Hepatocyte (in vitro differentiated cells): ENCODE measurements at places on chromosomes 5 and 9. TPM values are rescaled to one million over a fixed set of nuclear protein-coding genes. Genes with fewer than 3 reads are reported as not detected.
A peak's percentile ranks its signal among the peaks of the same experiment; 100 is the strongest.

GRCh38 chr5:167639273-167639672 is 652.2 kb upstream of the WWC1 start:
- no peak for DNase-seq

GRCh38 chr5:179967489-179967888 is 59.8 kb upstream of the TBC1D9B start:
- peak; percentile 49 for DNase-seq

DNA sequence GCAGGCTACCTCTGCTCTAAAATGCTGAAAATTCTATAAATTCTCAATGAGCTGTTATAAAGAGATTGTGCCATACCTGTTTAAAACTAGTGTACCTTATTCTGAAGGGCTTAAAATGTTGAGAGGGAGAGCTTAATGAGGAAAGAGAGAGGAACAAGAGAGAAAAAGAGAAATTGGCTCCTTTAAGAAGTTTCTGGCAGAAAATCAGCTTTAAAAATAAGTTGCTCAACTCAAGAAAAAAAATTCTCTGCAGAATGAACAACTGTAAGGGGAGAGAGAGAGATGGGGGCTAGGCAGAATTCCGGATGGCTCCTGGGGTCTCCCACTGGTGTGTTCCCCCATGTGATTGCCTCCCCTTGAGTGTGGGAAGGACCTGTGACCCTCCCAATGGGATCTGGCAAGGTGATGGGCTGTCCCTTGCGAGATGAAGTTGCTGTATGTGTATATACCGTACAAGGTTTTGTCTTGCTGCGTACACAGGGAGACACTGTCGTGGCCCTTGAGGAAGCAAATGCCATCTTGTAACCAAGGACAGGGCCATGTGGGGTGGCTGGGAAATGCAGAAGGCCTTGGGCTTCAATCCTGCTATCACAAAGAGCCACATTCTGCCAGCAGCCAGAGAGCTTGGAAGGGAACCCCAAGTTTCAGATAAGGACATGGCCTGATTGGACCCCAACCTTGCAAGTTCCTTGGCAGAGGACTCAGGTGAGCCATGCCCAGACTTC is 64.3 kb upstream of the S1PR3 start:
- no peak for DNase-seq

DNA sequence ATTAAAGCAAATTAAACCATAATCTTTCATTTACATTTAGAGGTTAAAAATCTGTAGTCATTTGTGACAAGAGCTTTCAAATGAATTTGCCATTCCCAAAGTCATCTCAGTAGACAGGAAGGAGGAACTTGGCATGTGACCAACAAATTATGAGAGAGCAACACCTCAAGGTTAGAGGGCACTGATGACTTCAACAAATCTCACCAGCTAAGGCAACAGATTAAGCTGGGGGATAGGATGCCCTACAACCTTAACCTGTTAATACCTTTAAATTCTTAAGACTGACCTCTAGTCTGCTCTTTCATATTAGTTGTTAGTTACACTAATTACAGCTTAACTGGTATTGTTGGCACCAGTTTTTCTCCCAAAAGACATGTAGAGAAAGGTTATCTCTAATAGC is 18.4 kb downstream of the POU5F2 start:
- no peak for DNase-seq

DNA sequence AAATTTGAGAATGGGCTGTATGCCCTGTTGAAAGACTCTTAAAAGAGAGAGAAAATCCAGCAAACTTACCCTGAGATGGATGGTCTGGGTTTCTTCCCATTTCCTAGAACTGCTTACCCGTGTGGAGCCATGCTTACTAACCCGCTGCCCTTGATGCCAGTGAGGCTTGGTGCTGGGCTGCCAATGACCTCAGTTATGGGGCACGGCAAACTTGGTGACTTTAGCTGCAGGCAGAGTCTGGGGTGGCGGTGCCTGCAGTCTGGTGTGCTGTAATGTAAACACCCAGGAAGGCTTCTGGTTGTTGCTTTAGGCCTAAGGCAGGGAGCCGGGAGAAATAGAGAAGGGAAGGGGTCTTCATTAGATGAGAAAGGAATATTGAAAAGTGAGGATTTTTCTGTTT is 7.3 kb upstream of the TENT4A start:
- no peak for DNase-seq

- no peak for DNase-seq
Measured at GRCh38 chr5:83568186-83568585, 96.6 kb downstream of the VCAN start.

- DNase-seq, result no peak
Measured at GRCh38 chr9:97560851-97561250, 59.4 kb downstream of the TMOD1 start.

GRCh38 chr5:88203981-88204750 is 64.5 kb downstream of the TMEM161B start:
- DNase-seq, result no peak

The EPB41L4B gene
- 20.6 and 23.1 TPM in 2 replicates for total RNA-seq

The SPATA24 gene
- total RNA-seq, result 2.6 and 6.3 TPM in 2 replicates

GRCh38 chr5:32076699-32077695 is 97.1 kb downstream of the GOLPH3 start:
- DNase-seq, result peak; percentile 66

- no peak for DNase-seq
Measured at GRCh38 chr9:87138128-87139040, 191.1 kb upstream of the GAS1 start.

The C9 gene
- total RNA-seq, result 0.47 and 0.76 TPM in 2 replicates

- no peak for DNase-seq
Measured at GRCh38 chr5:178077751-178078150, 35.6 kb upstream of the N4BP3 start.

The PRDM9 gene
- 0.56 TPM in 1 of 2 replicates, not detected in the other for total RNA-seq

DNA sequence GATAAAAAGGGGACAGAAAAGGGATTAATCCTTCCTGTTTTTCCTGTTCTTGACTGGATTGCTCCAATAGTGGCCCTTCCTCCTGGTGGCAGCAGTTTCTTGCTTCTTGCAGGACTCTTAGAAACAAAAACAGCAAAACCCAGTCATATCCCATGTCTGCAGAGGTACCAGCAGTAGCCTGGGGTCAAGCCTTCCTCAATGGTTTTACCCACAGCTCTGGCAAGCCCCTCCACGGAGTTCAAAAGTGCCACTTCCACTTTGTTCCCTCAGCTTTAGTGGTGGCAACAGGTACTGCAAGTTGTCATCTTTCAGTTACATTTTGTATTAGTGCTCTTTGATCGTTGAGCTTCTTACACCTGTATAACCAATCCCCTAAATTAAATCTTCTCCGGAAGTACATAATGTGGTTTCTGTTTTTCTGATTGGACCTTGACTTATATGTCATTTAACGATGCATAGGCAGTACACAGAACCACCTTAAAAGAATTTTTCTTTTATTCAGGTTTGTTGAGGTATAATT is 8.7 kb upstream of the RANBP6 start:
- DNase-seq, result peak; percentile 11

- DNase-seq, result no peak
Measured at GRCh38 chr5:79743846-79744605, 54.4 kb downstream of the CMYA5 start.

DNA sequence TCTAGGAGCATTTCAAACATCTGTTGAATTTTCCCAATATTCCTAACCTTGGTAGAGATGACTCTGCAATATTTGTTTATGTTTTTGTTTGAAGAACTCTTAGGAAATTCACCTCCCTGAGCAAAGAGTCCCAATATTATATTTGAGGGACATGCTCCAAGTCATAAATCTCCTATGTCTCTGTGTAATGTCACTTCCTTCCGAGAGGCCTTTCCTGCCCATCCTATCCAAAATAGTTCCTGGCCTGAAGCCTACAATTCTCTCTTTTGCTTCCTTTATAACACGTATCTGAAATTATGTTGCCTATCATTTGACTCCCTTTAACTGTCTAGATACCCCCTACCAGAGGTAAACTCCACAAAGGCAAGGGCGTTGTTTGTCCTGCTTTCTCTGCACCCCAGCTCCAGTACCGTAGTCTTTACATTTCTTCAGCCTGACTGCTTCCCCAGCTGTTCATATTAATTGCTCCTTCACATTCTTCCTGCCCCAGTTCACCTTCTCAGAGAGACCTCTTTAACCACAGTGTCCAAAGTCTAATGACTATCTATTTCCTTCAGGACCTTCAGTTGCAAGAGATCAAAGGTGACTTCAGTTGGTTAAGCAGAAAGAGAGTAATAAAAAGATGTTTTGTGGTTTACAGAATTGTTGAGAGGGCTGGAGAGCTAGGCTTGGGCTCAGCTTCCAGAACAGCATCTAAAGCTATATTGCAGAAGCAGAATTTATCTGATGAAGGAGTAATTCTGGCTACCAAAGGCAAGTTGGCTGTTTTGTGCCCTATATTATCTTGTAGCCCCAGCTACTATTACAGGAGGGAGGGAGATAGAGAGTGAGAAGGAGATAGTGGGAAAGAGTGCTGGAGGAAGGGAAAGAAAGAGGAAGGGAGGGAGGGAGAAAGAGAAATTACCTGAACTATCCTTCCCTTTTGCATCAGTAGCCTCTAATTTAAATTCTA is 109.3 kb upstream of the TMEM161B start:
- DNase-seq, result peak; percentile 9

The SLC36A2 gene
- 0.30 TPM in 1 of 2 replicates, not detected in the other for total RNA-seq

DNA sequence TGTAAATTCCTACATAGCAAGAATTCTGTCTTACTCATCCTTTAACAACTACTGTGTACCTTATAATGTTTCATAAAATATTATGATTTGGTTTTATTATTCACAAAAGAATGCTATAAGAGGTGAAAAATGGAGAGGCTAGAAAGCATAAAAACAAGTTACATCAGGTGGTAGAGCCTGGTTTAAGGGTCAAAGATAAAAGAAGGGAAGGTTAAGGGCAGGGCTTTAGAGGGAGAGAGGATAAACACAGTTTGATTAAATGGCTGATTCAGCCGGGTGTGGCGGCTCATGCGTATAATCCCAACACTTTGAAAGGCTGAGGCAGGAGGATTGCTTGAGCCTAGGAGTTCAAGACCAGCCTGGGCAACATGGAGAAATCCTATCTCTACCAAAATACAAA is 40.4 kb upstream of the HSPB3 start:
- no peak for DNase-seq

DNA sequence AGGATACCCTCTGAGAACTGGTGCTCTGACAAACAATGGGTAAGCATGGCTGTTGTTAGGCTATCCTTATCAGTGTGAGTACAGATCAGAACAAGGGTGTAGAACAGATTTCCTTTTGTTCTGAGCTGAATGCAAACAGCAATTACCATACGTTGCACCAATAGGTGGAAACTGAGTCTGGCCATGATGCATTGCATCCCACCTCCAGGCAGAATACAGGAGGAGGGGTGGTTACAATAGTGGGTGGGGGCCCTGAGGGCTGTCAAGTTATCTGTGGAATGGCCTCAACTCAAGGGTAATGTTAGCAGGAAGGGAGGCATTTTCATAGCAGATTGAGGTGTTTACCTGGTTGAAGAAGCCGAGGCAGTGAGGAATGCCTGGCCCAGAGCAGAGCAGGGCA is 54.3 kb upstream of the GLRX start:
- no peak for DNase-seq

- DNase-seq, result no peak
Measured at GRCh38 chr5:141780240-141780951, 97.8 kb downstream of the PCDH1 start.

DNA sequence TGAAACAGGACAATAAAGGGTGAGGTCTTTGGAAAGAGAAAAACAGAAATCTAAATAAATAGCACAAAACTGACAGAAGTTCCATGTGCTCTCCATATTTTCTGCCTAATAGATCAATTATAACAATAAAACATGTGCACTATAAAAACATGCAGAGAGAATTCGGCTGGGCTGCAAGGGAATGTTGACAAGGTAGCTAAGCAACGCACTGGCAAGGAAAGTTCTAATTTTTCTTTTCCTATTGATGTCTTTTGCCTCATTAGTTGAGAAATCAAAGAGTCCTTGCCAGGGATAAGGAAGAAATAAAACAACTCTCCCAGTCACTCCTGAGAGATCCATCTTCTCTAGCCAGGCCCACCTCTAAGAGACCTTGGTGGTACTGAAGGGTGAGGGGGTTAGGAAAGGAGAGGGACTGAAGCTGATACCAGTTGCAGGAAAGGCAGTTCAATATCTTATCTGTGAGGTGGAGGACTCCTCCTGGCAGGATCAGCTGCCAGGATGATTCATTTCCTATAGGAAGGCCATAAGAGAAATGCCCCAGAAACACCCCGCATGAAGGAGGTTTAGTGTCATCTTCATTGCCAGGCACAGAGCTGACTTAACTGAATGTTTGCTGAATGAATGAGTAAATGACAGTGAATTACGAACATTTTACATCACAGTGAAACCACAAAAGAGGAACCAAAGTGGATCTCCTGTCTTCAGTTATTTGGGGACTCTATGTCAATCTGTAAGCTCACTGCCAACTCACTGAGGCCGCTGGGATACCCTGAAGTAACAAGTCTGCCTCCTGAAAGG is 63.7 kb upstream of the IFNK start:
- DNase-seq, result no peak

DNA sequence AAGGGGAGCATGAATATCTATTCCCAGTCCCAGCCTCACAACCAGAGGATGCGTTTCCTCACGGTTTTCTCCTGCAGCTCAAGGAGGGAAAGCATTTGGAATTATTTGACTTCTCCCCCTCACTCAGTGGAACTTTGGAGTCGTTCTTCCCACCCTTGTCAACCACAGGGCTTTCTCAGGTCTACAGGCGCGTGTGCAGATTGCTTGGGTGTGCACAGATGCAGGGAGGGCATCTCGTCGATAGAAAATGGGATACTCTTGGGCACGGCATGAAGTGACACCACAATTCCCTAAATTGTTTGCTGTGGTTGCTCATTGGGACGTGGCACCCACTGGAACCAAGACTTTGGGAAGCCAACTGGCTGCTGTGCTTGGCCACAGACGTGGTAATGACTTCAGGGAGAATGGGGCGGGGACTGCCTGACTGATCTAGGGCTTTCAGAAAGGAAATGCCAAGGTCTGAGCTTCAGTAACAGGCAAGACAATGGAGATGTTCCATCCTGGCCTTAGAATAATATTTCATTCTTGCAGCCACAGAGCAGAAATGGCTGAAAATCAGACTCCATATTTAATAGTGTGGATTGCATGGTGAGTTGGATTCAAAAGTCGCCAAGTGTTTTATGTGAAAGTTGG is 12.2 kb upstream of the OBP2B start:
- DNase-seq, result no peak

The CCNI2 gene
- total RNA-seq, result 1.2 and 1.4 TPM in 2 replicates

The RETREG1 gene
- 23.8 and 24.6 TPM in 2 replicates for total RNA-seq

The NIM1K gene
- total RNA-seq, result not detected in 2 replicates

GRCh38 chr5:54547711-54548250 is 30.2 kb downstream of the SNX18 start:
- DNase-seq, result peak; percentile 44

- DNase-seq, result peak; percentile 68
Measured at GRCh38 chr9:118595719-118596305, 773.4 kb downstream of the BRINP1 start.

DNA sequence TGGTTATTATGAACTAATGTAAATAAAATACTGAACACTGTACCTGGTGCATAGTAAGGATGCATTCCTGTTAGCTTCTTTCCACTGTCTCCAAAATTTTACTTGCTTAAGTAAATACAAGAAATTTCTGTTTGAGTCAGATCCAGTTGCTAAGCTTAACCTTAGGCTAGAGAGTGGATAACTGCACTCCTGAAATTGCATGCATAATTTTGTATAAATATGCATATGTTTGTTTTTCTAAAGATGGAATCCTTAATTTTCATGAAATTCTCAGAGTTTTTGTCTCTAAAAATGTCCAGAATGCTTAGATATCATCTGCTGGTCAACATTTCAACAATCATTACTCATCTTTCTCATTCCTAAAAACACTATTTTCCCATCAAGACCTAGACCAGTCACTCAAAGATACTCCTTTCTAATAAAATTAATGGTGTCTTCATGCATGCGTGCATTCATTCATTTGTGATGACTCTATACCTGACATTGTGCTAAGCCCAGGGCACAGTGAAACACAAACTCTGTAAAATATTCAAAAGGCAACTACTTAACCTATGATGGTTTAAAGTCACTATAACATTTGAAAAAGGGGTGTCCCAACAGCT is 284.8 kb downstream of the SEC61B start:
- no peak for DNase-seq

The DNAJC21 gene
- total RNA-seq, result 37.3 and 39.5 TPM in 2 replicates

The ALDH1A1 gene
- total RNA-seq, result 529 and 563 TPM in 2 replicates
